ENCODE measurements at places on chromosomes 2 and 18. TPM values are rescaled to one million over a fixed set of nuclear protein-coding genes. Genes with fewer than 3 reads are reported as not detected.

AOX1 gene
- not detected for total RNA-seq

NAT8 gene
- not detected for total RNA-seq

PREPL gene
- 30.7 TPM for total RNA-seq

IL1R2 gene
- not detected for total RNA-seq

GNAL gene
- 10.4 TPM for total RNA-seq

TMEFF2 gene
- 0.15 TPM for total RNA-seq

HOXD12 gene
- not detected for total RNA-seq

ASB18 gene
- total RNA-seq: not detected
